Thoracic aorta (tissue), 2 donors: ENCODE measurements at places on chromosomes 5 and 9.

- DNase-seq, result no peak
Measured at GRCh38 chr5:127508644-127509373, 8.6 kb upstream of the PRRC1 start.

DNA sequence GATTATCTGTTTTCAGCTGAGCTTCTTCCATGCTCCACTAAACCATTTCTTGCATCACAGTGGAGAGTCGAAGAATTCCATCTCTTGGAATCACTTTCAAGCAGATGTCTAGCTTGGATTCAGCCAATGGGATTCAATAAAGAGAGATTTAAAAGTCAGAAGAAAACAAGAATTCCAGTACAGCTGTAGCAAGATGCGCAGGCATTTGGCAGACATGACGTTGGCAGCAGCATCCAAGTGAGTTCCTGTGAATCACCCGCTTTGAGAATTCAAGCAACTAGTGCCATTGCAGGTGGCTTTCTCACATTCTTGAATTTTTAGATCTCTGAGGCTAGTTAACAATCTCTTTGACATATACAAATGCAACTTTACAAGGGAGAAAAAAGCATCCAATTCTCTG is 467.0 kb downstream of the CDH10 start:
- DNase-seq, result no peak

- DNase-seq, result no peak
Measured at GRCh38 chr9:98877311-98877710, 66.4 kb upstream of the COL15A1 start.

GRCh38 chr5:97635553-97635952 is 452.5 kb upstream of the RIOK2 start:
- no peak for DNase-seq

- DNase-seq, result no peak
Measured at GRCh38 chr9:91920630-91921350, 29.2 kb downstream of the ROR2 start.

- DNase-seq, result no peak
Measured at GRCh38 chr9:134648701-134649530, 7.3 kb downstream of the COL5A1 start.

GRCh38 chr5:144547098-144547499 is 376.4 kb downstream of the KCTD16 start:
- no peak for DNase-seq

DNA sequence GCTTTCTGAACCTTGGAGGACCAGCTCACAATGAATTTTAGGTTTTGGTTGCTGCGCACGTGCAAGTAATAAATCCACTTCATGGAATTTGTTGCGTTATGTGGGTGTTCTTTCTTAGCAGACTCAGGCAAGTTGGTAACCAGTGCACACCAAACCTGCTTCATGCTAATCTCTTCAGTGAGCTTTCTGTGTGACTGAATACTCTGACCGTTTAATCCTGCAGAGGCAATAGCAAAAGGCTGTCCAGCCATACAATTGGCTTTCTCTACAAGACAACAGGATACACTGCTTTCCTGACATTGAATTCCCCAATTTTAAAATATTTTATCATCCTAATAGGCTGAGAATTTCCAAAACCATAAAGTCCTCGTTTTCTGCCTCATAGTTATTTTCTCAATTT is 10.3 kb downstream of the UGT3A2 start:
- no peak for DNase-seq

DNA sequence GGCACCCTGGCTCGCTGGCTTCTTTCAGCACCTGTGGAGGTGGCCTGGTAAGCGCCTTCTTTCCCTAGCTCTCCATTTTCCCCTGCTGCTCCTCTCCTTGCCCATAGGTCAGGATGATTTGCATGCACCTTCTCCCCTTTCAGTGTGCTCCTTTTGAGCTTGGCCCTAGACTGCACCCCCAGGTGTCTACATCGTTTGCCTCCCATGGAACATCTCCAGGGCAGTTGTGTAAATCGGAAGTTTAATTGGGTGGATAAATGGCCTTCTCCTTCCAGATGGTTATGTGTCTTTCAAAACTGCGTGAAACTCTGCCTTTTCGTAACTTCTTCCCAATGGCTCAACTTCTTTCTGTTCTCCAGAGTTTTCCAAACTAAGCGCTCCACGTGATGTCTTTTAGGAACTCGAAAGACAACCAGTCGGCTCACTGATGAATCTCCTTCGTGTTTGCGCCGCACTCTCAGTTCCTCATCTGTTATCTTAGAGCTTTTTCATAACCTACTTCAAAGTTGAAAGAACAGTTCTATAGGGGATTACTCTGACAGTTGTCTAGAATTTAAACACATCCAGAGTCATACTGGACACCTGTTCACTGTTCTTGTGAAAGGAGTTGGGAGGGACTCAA is 1.7 kb downstream of the ADAMTS19 start:
- no peak for DNase-seq

DNA sequence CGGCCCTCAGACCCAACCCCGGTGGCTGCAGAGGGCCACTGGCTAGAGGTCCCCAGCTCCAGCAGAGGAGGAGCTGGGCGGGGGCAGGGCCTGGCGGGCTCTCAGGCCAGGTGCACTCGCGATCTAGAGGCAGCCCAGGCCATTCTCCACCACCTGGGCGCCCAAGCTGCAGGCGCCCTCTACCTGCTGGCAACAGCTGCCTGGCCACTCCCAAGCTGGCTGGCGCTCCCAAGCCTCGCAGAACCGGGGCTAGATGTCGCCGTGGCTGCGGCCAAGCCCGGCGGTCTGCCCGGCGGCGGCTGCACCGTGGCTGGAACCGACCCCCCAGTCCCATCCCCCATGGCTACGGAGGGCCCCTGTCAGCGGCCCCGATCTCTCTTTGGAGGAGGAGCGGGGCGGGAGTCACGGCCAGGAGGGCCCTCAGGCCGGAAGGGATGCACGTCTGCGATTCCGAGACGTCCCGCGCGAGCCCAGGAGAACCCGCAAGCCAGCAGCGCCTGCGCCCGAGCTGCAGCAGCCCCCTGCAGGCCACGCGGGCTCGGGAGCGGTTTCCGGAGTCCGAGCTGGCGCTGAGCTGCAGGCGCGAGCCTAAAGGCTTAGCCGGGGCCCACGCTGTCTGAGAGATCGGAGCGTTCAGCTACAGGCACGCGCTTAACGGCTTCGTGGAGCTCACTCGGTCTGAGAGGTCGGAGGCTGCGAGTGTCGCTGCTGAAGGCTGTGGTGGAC is 44.3 kb upstream of the BICD2 start:
- no peak for DNase-seq

- no peak for DNase-seq
Measured at GRCh38 chr9:89116064-89116804, 62.4 kb downstream of the SHC3 start.

DNA sequence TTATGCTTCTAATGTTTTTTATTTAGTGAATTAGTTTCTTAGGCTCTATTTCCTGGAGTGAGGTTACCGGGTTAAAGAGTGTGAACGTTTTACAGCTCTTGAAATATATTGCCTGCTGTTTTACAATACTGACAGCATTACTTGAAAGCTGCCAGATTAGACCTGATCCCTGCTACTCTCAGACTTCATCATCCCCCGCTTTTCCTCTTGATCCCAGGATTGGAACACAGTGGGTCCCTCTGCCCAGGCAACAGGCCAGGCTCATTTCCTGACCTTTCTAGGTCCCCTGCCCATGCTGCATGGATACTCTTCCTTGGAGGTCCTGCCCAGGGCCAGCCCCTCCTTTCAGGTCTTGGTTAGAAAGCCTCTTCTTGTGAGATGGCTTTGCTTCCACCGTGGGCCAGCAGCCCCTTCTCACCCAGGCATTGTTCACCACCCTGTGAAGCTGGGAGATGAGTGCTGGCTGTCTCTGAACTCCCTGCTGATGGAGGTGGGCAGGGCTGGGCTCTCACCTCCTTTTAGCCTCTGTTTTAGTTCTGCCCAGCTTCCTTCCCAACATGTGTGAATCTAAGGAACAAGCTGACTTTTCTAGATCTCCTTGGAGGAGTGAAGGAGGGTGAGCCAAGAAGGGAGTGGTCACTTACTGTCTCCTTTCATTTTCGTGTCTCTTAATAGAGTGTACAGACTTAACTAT is 15.5 kb upstream of the FAM120AOS start:
- DNase-seq, result no peak

DNA sequence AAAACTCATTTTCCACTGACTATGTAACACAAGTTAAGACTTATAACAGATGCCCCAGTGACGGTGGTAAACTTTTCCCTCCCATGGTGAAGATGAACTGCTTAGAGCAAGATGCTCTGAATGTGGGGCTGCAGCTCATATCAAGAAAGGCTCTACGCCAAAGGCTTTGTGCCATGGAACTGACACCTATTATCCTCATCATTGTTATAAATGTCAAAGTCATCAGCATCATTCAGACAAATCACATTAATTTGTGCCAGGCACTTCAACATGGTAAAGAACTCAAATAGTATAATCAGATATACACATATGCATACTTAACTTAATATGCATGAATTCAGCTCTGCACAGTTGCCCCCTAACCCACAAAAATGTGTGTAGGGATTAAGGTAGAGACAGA is 305.9 kb upstream of the ATP10B start:
- DNase-seq, result no peak

DNA sequence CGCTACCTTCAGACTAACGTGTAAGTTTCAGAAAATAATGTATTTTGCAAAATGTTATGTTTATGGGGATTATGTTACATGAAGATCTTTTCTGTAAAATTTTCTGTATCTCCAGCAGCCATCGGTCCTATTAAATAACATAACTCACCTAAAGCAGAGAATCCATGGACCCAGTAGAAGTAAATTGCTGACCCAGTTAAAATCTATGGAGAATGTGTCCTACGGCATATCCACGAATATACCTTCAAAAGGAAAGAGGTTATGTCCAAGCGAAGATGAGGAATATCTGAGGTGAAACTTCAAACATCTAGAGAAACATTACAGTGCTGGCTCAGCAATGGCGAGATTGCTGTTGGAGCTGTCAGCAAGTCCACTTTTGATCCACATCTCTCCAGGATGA is 492.2 kb upstream of the ADAMTS16 start:
- no peak for DNase-seq

- DNase-seq, result no peak
Measured at GRCh38 chr9:114629563-114630090, 18.5 kb downstream of the TMEM268 start.

DNA sequence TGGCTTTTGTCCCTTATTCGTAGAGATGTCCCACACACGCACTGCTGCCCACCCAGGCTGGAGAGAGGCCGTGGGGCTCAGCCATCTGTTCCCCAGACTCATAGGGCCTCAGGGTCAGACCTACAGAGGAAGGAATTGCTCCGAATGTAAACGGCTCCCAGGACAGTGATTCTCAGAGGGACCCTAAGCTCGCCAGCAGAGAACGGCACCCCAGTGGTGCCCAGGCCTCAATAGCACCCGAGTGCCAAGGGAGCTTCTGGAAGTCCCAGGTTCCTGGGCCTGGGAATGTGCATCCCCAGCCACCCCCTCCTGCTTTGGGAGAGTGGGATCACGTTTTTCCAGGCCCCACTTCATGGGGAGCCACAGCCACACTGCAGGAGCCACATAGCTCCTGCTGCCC is 32.9 kb upstream of the CNOT6 start:
- DNase-seq, result no peak

DNA sequence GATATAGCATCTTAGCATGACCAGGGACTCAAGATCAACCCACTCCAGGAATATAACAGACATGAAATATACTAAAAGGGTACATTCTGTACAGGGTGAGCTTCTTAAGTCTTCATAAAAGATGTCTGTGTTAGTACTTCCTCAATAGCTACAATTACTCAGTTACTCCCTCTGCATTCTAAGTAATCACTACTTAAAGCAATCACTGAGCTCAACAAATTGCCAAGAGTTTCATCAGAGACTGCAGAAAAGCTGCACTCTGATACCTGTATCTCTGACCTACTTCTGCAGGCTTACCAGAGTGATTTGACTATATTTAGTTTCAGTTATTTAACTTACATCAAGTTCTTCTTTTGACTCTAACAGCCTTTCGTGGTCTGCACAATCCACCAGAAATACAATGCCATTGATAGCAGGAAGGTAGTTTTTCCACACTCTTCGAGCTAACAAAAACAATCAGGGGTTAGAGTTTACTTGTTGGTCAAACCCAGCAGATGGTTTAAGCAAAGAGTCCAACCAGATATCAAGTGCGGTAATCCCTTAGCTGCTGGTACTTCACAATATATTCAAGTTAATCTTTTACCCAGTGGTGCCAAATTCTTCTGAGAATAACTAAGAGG is 23.3 kb downstream of the SAR1B start:
- no peak for DNase-seq

DNA sequence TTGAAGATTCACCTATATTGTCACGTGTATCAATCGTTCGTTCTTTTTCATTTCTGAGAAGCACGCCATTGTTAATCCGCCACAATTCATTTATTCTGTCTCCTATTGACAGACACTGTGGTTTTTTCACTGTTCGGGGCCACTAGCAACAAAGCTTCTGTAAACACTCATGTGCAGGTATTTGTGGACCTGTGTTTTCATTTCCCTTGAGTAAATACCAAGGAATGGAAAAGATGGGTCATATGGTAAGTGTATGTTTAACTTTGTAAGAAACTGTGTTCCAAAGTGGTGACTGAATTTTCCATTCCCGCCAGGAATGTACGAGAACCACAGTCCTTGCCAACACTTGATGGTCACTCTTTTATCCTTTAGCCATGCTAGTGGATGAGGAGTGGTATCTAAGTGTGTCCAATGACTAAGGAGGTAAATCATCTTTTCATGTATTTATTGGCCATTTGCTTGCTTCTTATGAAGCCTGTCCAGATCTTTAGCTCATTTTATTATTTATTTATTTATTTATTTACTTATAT is 10.7 kb downstream of the ABO start:
- DNase-seq, result no peak

GRCh38 chr5:149011084-149011483 is 51.8 kb downstream of the SH3TC2 start:
- no peak for DNase-seq

DNA sequence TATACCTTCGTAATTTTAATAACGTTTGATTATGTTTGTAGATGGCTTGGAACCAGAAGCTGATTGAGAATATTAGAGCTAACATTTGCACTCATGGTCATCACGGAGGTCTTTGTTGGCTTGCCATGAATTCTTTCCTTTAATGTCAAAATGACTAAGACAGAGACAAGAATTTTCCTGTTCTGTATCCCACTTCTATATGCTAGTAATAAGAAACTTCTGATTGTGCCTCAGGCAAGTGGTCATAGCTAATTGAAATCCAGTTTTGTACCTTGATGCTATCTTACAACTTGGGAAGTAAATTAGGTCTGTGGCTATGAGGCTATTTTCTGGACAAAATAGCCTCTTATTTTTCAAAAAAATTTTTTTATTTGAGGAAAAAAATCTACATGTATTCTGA is 167.6 kb downstream of the RANBP17 start:
- DNase-seq, result no peak

- peak; percentile 97 for DNase-seq
Measured at GRCh38 chr9:26955921-26956859, at the start of gene IFT74. TSS of gene IFT74 (plus strand) at chr9:26956412. CDS start at chr9:26961968, 5,556 bp downstream.
